Endothelial cell (in vitro differentiated cells): ENCODE measurements at places on chromosomes 11 and 22. TPM values are rescaled to one million over a fixed set of nuclear protein-coding genes. Genes with fewer than 3 reads are reported as not detected.

DNA sequence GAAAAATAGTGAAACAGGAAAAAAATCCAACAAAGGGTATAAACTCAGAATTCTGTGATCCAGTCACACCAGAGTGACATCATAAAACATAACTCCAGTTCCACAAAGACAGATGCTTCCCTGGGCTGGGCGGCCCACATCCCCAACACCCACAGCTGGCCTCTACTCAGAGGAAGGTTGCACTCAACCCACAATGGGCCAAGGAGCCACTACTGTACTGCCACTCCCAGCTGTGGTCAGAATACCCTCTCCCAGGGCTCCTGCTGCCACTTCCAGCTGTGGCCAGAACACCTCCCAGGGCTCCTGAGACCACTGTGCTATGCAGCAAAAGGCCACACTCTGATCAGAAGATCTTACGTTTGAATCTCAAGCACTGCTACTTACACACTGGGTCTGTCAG, 18.3 kb downstream of the SMCO4 start:
- no peak for DNase-seq

MS4A12 gene
- total RNA-seq: not detected

DNA sequence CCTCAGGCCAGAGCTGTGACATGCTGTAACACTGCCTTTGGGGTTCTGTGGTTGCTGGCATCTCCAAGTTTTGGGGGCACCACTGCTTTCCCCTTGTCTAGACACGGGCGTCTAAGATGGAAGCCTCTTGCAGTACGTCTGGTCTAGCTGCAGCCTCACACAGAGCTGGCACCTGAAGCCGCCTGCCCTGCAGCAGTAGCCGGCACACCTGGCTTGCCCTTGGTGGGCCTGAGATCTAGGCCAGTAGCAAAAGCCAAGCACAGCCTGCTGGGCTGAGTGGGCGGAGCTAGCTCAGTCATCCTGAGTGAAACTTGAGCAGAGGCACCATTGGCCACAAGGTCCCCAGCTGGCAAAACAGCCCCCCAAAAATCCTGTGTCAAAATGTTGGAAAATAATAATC, 154.2 kb downstream of the DLG2 start:
- no peak for DNase-seq

- DNase-seq: no peak
Measured at GRCh38 chr11:69541001-69541285, 59.5 kb downstream of the LINC01488 start.

SLC15A3 gene
- 0.62 TPM for total RNA-seq

GRCh38 chr11:6627762-6628241, 8.6 kb upstream of the TPP1 start:
- DNase-seq: no peak

DNA sequence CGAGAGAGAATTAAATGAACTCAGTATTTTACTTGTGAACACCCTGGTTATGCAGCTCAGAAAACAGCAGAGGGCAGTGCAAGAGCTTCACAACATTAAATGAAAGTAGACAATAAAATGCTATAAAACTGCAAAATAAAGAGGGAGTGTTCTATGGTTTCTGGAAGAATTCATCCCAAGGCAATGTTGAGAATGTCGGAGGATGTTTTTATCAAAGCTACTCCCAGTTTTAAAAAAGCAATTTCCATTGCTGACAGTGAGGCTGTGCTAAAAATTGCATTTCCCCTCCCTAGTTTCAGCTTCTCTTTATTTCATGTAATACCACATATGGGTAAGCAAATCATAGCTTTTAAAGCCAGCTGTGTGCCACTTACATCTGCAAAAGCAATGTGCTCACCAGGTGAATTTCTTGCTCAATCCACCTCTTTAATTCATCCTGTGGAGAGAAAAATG, 296.8 kb downstream of the RAB38 start:
- peak; percentile 9 for DNase-seq

MMP10 gene
- total RNA-seq: not detected

ESAM gene
- 490 TPM for total RNA-seq
